Adipocyte (in vitro differentiated cells): ENCODE measurements at places on chromosomes 4 and X.
A peak's percentile ranks its signal among the peaks of the same experiment; 100 is the strongest.

DNA sequence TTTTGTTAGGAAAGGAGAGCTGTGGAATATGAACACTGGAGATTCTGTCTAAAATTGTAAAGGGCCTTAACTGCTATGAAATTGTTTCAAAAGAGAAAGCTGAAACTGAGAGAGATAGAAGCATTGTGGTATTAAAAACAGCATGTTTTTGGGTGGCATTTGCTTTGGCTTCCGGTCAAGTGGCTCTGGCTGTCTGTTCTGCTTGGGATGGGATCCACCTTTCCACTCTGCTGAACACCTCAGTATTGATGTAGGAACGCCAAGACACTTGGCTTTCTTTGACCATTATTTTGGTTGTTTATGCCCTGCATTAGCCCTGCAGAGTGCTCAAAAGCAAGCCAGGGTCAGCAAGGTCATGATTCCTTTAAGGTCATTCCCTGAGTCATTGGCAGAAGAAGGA is 199.7 kb downstream of the SLC4A4 start:
- no peak for DNase-seq

- no peak for DNase-seq
Measured at GRCh38 chr4:90445380-90445779, 318.2 kb downstream of the CCSER1 start.

- DNase-seq, result peak; percentile 26
Measured at GRCh38 chr4:101307899-101308298, 39.4 kb downstream of the PPP3CA start.

DNA sequence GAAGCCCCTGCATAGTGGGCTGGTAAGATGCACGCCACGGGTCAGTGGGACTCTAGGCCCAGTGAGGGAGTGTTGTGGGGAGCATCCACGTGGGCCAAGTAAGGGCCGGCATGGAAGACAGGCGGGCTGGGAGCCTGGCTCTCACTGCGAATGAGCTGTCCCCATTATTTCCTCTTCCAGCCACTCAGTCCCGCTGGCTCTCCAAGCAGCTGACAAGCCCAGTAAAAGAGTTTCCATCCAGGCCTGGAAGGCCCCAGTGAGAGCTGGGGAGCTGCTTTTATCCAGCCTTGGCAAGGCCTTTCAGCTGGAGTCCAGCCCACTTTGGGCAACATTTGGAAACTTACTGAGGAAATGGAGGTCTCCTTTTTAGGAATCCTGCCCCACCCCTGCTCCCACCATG is 24.9 kb downstream of the APLN start:
- DNase-seq, result no peak

DNA sequence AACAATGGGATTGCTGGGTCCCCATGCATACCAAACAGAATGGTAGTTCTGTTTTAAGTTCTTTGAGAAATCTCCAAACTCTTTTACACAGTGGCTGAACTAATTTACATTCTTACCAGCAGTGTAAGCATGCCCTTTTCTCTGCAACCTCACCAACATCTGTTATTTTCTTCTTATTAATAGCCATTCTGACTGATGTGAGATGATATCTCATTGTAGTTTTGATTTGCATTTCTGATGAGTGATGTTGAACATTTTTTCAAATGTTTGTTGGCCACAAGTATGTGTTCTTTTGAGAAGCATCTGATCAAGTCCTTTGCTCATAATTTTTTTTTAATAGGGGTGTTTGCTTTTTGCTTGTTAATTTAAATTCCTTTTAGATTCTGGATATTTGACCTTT is 41.2 kb upstream of the ZMAT1 start:
- DNase-seq, result no peak

- peak; percentile 51 for DNase-seq
Measured at GRCh38 chrX:118225711-118226428, 109.3 kb upstream of the KLHL13 start.

GRCh38 chr4:111788099-111788498 is 357.2 kb upstream of the FAM241A start:
- DNase-seq, result no peak

- DNase-seq, result no peak
Measured at GRCh38 chr4:152368001-152368400, 167.9 kb downstream of the FBXW7 start.

GRCh38 chr4:52824603-52825459 is 37.3 kb upstream of the RASL11B start:
- peak; percentile 81 for DNase-seq

GRCh38 chr4:73661646-73662119 is 41.4 kb upstream of the RASSF6 start:
- DNase-seq, result peak; percentile 80
